Endodermal cell (in vitro differentiated cells): ENCODE measurements at places on chromosomes 1 and 21.

- no peak for DNase-seq
Observed at GRCh38 chr1:248288391-248288790, 10.6 kb upstream of the OR2T33 start.

DNA sequence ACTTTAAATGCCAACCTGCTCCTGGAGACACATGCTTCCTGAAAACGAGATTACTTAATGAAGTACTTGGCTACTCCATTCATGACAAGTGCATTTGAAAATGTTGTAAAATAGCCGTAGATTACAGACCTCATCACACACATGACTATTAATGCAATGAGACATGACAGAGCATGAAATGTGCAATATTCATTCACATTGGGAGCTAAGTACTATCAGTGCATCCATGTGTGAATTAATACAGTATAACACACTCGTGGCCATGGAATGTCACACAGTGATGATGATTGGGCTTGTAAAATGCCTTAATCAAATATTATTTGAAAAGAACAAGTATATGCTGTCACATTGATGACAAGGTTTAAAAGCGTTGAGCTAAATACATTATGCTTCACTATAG, 407.0 kb downstream of the AMY1C start:
- no peak for DNase-seq

DNA sequence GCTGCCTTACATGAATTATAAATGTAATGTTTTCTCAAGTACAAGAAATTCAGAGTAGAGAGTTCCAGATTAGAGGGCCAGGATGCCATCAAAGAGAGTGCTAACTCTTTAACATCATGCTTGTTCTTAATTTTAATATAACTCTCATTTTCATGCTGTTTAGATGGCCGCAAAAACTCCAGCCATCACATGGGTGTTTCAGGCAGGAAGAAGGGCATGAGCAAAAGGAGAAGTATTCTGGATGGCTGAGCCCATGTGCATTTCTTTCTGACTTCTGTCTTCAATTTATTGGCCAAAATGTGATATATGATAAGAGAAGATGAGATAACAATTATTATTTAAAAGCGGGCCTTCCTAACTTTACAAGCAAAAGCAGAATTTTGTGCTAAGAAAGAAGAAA, 1328.6 kb downstream of the MRPL39 start:
- no peak for DNase-seq

GRCh38 chr1:110872366-110872744, 593 bp upstream of the CD53 start:
- no peak for DNase-seq
